ENCODE measurements at places on chromosomes 4 and X.

- peak; percentile 17 for DNase-seq
Measured at GRCh38 chr4:161003418-161004057, 1160.3 kb downstream of the FSTL5 start.

- no peak for DNase-seq
Measured at GRCh38 chrX:100695991-100696390, 35.9 kb downstream of the SYTL4 start.

DNA sequence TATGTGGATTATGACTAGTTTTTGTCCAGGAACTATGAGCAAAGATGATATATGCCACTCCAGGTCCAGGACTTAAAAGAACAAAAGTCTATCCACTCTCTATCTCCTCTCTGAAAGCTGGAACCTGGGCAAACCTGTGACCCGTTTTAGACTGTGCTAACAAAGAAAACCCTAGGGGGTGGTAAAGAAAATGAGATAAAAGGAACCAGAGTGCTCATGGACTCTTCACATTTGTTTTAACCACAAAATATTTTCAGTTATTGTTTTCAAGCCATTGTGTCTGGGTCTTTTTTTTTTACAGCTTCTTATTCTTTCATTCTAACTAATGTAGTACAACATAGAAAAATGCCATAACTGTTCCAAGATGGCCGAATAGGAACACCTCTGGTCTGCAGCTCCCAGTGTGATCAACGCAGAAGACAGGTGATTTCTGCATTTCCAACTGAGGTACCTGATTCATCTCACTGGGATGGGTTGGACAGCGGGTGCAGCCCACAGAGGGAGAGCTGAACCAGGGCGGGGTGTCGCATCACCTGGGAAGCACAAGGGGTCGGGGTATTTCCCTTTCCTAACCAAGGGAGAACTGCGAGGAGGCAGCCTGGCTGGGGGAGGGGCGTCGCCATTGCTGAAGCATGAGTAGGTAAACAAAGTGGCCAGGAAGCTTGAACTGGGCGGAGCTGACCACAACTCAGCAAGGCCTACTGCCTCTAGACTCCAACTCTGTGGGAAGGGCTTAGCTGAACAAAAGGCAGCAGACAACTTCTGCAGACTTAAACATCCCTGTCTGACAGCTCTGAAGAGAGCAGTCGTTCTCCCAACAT is 45.1 kb downstream of the CHM start:
- DNase-seq: peak; percentile 6

DNA sequence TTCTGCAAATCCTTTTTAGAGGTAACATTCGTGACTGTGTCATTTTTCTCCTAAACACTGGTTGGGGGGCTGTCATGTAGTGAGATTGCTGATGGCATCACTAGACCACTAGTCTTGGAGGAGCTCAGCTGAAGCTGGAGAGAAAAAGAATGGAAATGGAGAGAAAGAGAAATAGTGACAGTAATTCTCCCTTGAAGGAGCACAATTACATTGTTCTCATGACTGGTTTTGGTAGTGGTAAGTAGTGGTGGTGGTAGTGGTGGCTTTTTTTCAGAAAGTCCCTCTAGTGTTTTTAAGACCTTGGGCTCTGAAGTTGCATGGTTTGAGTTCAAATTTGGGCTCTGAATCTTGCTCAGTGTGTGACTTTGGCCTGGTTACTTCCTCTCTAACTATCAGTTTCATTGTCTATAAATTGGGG is 99.8 kb downstream of the LARP7 start:
- no peak for DNase-seq

GRCh38 chrX:38138900-38139299 is 81.8 kb downstream of the SRPX start:
- DNase-seq: no peak
